ENCODE measurements at places on chromosomes 1 and 21.

DNA sequence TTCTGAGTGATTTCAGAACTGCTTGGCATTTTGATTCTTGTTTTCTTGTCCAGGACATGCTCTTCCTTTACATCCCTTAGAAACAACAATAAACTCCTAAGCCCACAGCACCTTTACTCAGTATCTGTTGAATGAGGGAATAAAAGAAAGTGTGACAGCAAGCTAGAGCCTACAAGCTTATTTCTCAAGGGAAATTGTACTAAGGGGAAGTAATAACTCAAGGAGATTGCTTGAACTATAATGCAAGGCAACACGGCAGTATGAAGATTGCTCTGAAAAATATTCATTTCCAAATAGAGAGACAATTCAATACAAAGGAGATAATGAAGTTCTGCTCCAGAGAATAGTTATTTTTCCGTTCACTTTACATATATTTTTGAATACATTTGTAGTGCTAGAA lies 6.5 kb downstream of the OR6P1 start:
- H3K27ac ChIP-seq, result no peak overlapping the region
- no peaks in the 10 kb centered on the region for H3K27me3 ChIP-seq
- H3K4me3 ChIP-seq, result no peak overlapping the region
- DNase-seq, result no peak
- H3K4me1 ChIP-seq, result no peaks in the 10 kb centered on the region

DNA sequence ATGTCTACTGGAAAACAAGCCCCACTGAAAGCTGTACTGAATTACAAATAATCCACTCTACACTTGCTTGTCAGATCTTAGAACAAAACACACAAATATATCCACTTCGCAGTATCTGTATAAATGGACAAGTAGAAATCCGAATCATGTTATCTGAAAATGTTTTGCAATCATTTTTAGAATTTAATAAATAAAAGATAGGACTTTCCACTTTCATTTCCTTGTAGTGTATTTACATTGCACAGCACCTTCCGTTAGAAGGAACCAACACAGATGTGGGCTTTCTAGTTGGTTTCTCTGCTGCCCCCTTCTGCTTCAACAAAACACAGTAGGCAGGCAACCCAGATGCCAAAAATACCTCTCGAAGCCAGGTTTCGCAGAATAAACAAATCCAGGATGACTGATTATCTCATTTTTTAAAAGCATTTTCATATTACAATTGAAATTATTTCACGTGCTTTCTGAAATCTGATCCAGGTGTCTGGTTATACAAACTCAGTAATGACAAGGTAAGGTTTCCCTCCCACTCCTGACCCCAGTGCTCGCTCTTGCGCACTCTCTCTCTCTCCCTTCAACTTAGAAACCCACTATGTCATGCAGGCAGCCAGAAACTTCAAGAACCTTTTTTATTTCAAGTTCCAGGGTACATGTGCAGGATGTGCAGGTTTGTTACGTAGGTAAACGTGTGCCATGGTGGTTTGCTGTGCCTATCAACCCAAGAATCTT lies 389.9 kb downstream of the SMYD3 start:
- peak; percentile 60 for DNase-seq
- H3K4me3 ChIP-seq, result no peak overlapping the region

GRCh38 chr1:54795841-54796468 lies 5.2 kb downstream of the TTC22 start:
- H3K4me1 ChIP-seq, result no peaks in the 10 kb centered on the region
- no peaks in the 10 kb centered on the region for H3K36me3 ChIP-seq
- no peak for DNase-seq
- H3K4me3 ChIP-seq, result no peak overlapping the region
- no peak overlapping the region for H3K27ac ChIP-seq

DNA sequence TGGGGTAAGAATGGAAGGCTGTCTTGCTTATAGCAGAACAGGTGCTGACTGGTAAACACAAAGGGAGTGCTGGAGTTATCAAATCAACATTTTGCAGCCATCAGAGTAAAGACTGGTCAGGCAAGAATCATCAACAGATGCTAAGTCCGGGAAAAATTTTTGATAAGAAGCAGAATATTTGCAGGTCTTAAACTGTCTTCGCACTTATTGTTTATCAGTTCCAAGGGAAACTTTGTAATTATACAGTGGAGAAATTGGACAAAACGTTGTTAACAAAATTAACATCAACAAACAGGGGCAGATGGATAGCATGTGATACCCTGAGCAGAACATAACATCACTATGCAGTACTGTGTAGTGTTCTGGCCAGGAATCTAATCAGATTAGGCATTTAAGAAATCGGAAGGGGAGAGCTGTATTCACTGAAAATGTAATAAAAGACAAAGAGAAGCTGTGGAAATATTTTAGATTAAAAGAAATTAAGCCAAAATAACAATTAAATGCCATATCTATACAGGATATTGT lies 127.1 kb downstream of the DAB1 start:
- no peaks in the 10 kb centered on the region for H3K4me1 ChIP-seq
- H3K27me3 ChIP-seq, result no peaks in the 10 kb centered on the region
- no peak overlapping the region for H3K27ac ChIP-seq
- no peak overlapping the region for H3K4me3 ChIP-seq

GRCh38 chr1:34754964-34755637 lies at the start of gene GJB5:
GJB5 (plus strand) TSS chr1:34755047; CDS start chr1:34757331, 2,284 bp downstream.
- H3K36me3 ChIP-seq, result no peaks in the 10 kb centered on the region
- no peak within 1 kb of the TSS for H3K4me3 ChIP-seq
- H3K27me3 ChIP-seq, result no peaks in the 10 kb centered on the region
- H3K4me1 ChIP-seq, result peaks cover 6% of the 10 kb centered on the region

GRCh38 chr1:174022976-174023277 lies 770 bp upstream of the RC3H1 start:
- H3K27me3 ChIP-seq, result no peaks in the 10 kb centered on the region
- peaks cover 27% of the 10 kb centered on the region for H3K4me1 ChIP-seq
- peak overlapping the region; percentile 90 for H3K4me3 ChIP-seq
- no peak for DNase-seq
- no peaks in the 10 kb centered on the region for H3K36me3 ChIP-seq

DNA sequence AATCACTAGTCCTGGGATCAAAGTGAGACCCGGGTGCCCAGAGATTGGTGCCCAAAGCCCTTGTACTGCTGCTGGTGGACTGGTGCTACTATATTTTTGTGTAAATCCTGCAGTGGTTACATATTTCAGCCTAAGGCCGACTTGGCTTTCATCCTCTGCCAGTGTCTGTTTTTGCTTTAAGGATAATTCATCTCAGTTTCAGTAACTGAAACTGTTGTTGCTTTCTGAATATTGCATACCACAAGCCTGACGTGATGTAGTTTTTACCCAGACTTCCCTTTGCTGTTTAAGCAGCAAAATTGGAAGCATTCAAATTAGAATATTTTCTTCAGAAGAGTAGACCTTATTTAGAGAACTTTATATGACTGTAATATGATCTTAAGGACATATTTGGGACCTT lies 341.8 kb downstream of the RYR2 start:
- H3K27me3 ChIP-seq, result no peaks in the 10 kb centered on the region
- H3K36me3 ChIP-seq, result no peaks in the 10 kb centered on the region
- no peak overlapping the region for H3K4me3 ChIP-seq
- H3K4me1 ChIP-seq, result no peaks in the 10 kb centered on the region

DNA sequence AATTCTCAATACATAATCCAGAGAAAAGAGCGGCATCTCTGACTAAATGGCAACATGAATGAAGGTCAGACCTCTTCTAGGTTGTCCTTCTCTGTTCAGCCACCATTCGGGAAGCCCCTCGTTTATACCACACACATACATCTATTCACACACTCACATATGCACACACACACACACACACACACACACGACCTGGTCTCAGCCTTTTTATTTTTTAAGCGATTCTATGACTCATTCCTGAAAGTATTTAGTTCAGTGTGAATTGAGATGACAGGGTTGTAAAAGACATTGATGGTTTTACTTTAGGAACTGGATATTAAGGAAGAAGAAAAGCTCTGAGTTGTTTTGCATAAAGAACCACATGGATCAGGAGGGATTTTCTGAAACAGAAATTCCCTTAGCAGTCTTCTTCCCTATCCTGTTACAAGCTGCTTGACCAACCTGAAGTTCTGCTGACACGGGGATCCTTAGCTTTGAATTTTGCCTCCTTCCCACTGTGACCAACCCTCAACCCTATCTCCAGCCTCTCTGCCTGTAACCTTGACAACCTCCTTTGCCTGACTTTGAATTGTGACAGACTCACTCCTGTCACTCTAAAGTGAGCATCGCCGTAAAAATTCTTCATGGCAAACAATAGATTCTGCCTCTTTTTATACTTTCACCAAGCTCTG lies 383.1 kb upstream of the ESRRG start:
- no peaks in the 10 kb centered on the region for H3K4me1 ChIP-seq
- H3K27me3 ChIP-seq, result peaks cover 9% of the 10 kb centered on the region
- no peak overlapping the region for H3K4me3 ChIP-seq
- no peaks in the 10 kb centered on the region for H3K36me3 ChIP-seq
- no peak for DNase-seq
- no peak overlapping the region for H3K27ac ChIP-seq

DNA sequence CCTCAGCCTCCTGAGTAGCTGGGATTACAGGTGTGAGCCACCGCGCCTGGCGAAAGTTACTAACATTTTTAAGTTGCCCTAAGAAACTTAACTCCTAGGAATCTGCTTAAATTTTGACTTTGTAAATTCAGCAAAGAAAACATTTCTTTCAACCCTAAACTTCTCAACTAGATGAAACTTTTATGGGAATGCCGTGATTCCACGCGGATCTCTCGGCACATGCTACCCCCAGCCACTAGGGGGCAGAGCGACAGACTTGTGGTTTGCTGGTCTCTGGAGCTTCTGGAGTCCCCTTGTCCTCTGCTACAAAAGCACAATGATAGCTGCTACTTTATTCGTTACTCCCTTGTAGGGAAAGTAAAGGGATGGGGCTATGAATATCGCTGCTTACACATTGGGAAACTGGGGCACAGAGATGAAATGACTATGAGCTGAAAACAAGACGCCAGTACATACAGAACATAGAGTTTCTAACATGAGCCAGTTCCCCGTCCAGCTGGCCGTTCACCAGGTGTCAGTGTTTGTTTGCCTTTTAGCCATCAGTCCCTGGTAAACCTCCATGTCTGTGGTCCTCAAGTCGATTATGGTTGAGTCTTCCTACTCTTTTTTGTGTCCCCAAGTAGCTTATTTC lies 114.7 kb downstream of the PBX1 start:
- no peaks in the 10 kb centered on the region for H3K27me3 ChIP-seq
- H3K4me1 ChIP-seq, result peaks cover 28% of the 10 kb centered on the region
- no peaks in the 10 kb centered on the region for H3K36me3 ChIP-seq
- DNase-seq, result peak; percentile 50

DNA sequence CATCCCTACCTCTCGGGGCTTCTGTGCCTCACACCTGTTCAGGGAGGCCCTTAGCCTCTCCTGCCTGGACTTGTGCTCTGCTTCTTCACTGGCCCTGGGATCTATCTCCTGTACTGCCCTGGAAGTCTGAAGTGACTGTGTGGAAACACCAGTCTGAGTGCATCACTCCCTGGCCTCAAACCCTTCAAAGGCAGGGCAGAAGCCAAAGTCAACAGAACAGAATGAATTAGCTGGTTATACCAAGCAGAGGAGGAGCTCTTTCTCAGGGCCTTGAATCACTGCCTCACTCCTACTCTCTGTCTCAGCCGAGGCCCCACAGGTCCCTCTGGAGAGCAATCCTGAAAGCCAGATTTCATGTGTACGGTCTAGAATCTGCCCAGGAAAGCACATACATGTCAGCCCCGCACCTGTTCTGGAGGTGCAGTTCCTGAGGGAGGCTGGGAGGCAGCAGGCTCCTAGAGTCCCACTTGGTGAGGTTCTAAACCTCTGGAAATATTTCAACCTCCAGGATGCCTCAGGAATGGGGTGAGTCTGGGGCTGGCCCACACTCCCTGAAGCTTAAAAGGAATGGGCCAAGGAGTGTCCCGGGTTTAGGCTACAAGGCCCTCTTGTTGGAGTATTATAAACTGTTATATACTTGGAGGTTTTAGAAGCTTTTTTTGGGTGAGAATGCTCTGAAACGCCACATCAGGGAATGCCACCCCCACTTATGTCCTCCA lies 98.3 kb downstream of the ABCA4 start:
- no peak overlapping the region for H3K4me3 ChIP-seq
- no peaks in the 10 kb centered on the region for H3K27me3 ChIP-seq
- H3K4me1 ChIP-seq, result no peaks in the 10 kb centered on the region
- H3K27ac ChIP-seq, result no peak overlapping the region

DNA sequence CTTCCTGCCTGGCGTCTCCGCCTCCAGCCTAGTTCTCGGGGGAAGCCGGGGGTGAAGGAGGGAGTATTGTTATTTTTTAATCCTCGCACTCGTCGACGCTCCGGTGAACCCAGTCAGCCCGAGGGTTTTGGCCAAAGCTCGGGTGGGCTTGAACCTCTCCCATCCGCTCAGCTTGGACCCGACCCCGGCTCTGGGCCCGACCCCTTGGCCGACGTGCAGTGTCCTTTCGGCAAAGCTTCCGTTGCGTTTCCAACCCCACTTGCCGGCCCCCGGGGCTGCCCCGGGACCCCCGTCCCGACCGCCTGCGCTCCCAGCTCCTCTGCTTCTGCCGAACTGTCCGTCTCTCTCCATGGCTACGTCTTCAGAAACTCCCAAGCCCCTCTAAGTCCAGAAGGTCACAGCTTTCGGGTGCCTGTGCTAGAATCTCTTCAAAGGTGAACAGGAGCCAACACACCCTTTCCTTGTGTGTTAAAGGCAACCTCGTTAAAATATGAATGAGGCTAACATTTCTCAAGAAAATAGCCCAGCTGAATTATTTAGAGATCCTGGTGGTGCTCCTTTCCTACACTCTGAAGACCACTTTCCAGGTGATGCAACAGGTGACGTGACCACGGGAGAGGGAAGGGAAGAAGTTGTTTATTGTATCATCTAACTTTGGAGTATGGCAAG lies 647 bp downstream of the DESI2 start:
- no peak for DNase-seq
- peaks cover 35% of the 10 kb centered on the region for H3K4me1 ChIP-seq
- peaks cover 5% of the 10 kb centered on the region for H3K36me3 ChIP-seq
- H3K4me3 ChIP-seq, result peak overlapping the region; percentile 98

- H3K4me1 ChIP-seq, result no peaks in the 10 kb centered on the region
- no peak overlapping the region for H3K4me3 ChIP-seq
- no peaks in the 10 kb centered on the region for H3K36me3 ChIP-seq
Observed at GRCh38 chr1:83543222-83543973, 455.5 kb downstream of the TTLL7 start.

DNA sequence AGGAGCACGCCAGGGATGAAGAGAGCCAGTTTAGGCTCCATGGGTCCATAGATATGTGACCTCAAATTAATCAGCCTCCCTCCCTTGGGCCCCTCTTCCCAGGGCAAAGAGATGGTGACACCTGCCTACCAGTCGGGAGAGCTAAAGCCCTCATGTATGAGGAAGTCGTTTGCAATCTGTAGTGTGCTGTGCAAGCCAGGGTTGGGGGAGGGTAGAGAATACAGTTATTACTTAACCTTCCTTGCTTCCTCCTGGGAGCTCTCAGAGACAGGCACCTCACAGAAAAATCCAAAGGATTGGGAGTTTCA lies 4.0 kb downstream of the PGLYRP4 start:
- no peaks in the 10 kb centered on the region for H3K36me3 ChIP-seq
- no peaks in the 10 kb centered on the region for H3K27me3 ChIP-seq
- H3K4me1 ChIP-seq, result no peaks in the 10 kb centered on the region
- H3K4me3 ChIP-seq, result no peak overlapping the region
- no peak for DNase-seq
